ENCODE measurements at places on chromosomes 7 and 10.
A peak's percentile ranks its signal among the peaks of the same experiment; 100 is the strongest.

- DNase-seq: no peak
Measured at GRCh38 chr7:41459623-41460261, 243.1 kb downstream of the INHBA start.

DNA sequence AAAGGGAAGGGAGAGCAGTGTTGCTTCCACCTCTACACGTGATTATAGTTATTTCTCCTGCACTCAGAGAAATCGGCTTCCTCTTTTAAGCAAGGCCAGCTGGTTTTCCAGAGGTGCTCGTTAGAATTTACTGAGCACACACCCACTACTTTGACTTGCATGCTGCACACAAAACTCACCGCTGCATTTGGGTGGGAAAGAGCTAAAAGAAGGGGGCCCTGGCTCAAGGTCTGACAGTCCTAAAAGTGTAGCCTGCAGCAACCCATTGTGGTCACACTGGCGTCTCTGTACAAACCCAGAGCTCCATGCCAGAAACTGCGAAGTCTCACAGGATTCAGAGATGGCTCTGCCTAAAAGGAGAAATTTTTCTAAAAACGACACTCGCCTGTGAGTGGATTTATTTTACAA, 133.7 kb downstream of the SLC25A13 start:
- no peak for DNase-seq

- DNase-seq: no peak
Measured at GRCh38 chr7:151732834-151733592, 143.9 kb downstream of the PRKAG2 start.

DNA sequence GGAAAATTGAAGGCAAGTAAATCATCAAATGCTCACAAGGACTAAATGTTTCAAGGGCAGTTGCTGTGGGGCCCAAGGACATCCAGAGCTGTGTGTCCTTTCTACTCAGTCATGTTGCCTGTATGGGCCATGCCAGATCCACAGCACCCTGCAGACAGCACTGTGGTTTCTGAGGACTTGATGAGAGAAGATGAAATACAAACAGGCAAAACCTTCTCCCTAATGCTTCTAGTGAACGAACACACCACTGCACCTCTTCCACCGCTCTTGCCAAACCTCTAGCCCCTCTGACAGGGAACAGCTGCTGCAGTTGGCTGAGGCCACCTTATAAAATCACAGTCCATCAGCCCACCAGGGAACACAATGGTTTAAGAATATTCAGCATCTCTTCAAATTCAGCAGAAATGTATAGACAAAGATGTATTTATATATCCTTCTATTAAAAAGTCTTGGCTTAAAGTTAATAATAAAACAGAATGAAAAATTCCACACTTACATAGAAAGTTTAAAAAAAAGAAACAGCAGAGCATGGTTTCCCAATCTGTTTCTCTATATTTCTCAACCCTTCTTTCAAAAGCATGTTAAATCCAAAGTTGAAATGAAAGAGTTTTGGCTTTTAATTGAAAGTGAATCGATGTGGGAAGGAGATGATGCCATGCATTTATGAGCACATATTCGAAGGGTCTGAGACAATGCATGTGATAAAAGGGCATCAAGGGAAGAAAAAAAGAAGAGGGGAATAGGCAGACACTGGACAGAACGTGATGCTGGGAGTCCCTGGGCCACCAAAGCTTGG, 14.0 kb downstream of the CYP3A7 start:
- DNase-seq: no peak

DNA sequence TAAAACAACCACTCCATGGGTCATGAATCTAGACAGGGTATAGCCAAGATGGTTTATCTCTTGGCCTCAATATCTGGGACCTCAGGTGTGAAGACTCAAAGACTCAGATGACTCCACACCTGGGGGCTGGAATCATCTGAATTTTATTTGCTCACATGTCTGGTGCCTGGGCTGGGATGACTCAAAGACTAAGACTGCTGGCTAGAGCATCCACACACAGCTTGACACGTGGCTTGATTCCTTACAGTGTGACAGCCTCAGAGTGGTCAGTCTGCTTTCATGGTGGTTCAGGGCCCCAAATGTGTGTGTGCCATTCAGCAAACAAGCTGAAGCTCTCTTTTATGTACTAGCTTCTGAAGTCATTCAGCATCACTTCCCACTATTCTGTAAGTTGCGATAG, 333.7 kb downstream of the RNLS start:
- no peak for DNase-seq

- DNase-seq: peak; percentile 0
Measured at GRCh38 chr7:31443457-31443856, 70.4 kb upstream of the ITPRID1 start.

- DNase-seq: no peak
Measured at GRCh38 chr10:101000127-101000914, 713 bp downstream of the LZTS2 start.

DNA sequence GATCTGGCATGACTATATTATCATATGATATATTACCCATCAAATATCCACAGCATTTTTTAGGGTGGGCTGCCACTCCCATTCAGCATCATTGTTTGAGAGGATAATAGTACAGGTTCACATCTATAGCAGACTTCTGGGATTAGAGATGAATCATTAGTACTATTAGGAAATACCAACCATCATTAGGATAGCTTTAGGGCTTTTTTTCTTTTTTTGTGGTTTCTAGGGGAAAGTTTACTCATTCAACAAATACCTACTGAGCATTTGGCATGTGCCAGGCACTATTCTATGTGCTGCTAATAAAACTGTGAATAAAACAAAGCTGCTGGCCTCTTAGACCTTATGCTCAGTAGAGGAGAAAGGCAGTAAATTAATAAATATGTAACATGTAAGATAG, 40.6 kb downstream of the NHLRC2 start:
- DNase-seq: no peak

DNA sequence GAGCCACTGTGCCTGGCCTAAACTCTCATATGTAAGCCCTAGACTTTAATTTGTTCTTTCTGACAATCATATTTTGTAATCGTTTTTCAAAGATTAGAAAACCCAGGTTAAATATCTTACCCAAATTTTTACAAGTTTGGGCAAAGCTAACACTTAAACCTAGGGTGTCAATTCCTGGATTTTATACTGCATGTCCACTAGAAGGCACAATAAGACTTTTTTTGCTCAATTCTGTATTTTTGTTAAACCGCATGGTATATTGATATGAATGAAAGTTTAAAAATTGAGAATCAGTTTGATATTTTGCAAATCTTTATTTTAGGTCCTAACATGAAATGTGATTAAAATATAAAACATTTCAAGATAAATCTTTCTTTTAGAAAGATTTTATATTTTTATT, 29.3 kb downstream of the DYNC2I1 start:
- DNase-seq: no peak

- DNase-seq: no peak
Measured at GRCh38 chr7:92503767-92504166, 24.6 kb downstream of the PEX1 start.
